ENCODE measurements at places on chromosomes 3 and 15.

GRCh38 chr3:174949523-174949922, 90.4 kb downstream of the NAALADL2 start:
- peak; percentile 59 for DNase-seq

GRCh38 chr3:108412121-108412750, 98.2 kb downstream of the MYH15 start:
- DNase-seq = peak; percentile 82

GRCh38 chr3:10835406-10835805, 19.4 kb downstream of the SLC6A11 start:
- no peak for DNase-seq

DNA sequence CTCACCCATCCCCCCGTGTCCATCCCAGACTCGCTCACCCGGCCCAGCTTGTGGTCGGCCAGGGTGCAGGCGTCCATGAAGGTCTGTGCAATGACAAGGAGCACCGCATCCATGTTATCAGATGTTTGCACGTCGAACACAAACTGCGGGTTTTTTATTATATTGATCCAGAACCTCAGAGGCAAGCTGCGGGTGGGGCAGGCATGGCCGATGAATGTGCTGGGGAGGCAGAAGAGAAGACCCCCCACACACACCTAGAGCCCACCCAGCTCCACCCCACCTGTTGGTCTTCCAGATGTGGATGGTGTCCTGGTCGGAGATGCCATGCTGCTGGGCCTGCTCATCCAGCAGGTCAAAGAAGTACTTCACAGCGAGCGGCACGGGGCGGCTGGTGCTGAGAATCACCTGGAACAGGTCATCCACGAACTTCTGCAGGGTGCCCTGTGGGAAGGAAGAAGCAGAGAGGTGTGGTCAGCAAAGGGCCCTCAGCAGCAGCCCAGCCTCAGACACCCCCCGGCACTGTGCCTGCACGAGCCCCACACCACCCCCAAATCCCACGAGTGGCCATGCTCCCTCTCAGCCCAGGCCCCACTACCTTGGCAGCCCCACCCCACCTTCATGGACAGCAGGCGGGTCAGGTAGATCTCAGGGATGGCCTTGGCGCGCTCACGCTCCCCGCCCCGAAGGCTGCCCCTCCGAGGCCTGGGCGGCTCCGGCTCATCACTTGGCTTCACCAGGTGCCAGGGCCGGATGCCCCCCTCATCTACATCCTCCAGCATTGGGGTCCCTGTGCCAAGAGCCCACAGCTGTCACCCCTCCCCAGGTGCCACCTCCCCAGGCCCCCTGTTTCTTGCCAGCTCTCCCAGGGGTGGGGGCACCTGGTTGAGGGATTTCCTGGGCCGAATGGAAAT, 20.3 kb downstream of the PLXNB1 start:
- DNase-seq = no peak

DNA sequence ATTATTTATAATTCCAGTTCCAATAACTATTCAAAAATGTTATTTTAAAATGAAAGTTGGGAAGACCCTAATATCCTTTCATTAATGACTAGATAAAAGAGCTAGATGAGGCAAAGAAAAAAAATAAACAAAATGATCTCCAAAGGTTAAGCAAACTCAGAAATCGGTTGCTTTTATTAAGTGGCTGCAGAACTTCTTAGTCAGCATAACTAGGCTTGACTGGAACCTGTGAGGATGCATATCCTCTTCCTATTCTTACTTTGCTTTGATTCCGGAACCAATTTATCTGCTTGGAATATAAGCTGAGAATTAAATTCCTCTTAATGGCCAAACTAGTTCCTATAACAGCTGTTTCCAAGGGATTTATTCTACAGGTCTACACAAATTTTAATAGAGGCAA, 10.7 kb downstream of the GAP43 start:
- no peak for DNase-seq

DNA sequence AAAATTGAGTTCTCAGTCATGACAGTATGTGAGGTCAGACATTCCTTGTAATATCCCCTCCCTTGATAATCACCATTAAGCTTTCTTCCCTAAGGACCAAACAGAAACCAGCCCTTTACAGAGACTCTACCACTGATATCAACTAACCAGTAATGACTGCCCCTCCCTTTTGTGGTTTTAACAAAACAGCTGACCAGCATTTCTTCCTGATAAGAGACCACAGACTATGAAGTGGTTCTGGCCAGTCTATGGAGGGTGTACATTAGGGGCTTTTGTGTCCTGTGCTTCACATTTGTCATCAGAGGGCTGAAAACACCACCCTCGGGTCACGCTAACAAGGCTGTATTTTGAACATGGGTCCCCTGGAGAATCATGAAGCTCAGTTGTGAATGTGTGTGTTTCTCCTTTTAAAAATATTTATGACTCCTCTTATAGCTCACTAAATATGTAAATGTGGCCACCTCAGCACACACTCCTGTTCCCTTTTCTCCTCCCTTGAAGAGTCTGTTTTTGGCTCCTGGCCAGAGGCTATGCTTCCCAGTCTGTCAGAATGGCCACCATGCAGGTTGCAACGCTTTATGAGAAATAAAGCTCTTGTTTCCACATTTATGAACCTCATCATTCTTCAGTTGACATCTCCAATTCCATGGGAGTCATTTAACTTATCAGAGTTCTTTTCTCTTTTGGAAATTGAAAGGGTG, 239.3 kb downstream of the CPNE4 start:
- peak; percentile 2 for DNase-seq

GRCh38 chr3:5292512-5292911, 105.0 kb downstream of the EDEM1 start:
- DNase-seq = no peak

DNA sequence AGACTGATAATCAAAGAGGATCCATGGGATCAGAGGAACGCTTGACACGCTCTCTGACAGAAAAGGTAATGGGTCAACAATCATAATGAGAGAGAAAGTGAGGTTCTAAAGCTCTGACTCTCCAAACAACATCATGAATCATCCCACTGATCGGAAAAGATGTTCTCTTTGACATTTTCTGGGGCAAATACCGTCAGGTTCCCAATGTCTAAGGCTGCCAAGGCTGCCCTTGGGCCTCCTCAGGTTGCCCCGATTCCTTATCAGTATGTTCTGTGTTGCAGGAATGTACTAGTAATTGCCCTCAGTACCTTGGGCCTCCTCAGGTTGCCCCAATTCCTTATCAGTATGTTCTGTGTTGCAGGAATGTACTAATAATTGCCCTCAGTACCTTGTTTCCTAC, 60.9 kb downstream of the NPTN start:
- no peak for DNase-seq

- no peak for DNase-seq
These were observed 29.9 kb upstream of the TTC14 start for GRCh38 chr3:180571831-180572598.

DNA sequence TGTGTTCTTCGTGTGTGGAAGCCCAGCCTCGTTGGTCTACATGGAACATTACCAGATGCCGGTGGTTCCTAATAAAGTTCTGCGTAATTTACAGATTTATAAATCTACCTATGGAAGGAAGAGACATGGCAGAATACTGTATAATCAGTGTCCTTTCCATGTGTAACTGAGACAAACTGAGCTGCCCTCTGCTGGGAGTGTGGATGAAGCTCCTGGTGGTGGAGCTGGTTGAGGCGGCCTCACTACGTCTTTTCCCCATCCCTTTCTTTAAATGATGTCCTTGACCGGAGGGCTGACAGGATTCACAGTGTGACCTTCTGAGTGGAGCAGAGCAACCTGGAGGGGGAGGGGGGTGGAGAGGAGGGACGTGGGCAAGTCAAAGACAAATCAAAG, 267.0 kb upstream of the CHRM5 start:
- DNase-seq = no peak

DNA sequence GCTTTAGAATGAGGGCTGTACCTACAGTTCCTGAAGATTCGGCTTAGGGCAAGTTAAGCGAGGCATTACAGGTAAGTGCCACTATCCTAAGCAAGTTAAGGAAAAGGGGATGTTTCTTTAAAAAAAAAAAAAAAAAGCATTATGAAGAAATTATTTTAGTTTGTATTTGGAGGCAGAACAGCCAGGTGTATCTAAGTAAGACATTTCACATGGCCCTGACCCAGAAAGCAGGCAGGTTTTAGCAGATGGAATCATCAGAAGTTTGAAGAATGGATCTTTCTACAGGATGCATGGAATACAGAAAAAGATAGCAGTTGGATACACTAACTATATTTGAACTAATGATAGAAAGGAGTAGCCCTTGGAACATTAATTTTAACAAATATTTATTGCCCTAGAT, 105.6 kb downstream of the OSBPL10 start:
- DNase-seq = no peak

DNA sequence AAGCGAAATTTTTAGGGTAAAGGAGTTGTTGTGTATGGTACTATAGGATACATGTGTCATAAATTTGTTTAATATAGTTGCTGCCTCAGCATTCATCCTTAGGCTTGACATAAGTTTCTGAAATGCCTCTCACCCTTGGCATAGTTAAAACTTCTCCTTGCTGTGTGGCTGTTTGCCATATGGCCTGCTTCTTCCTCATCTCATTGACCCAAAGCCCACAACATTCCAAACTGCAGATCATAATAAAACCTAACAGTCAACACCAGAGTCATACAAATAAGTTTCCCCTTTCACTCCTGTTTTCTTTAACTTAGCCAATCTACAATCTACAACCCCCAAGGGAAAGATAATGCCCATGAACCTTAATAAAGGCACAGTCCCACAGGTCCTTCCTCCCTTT, 136.6 kb downstream of the TMCC1 start:
- no peak for DNase-seq

- DNase-seq = peak; percentile 7
These were observed 73.5 kb upstream of the SCN5A start for GRCh38 chr3:38722781-38723568.

DNA sequence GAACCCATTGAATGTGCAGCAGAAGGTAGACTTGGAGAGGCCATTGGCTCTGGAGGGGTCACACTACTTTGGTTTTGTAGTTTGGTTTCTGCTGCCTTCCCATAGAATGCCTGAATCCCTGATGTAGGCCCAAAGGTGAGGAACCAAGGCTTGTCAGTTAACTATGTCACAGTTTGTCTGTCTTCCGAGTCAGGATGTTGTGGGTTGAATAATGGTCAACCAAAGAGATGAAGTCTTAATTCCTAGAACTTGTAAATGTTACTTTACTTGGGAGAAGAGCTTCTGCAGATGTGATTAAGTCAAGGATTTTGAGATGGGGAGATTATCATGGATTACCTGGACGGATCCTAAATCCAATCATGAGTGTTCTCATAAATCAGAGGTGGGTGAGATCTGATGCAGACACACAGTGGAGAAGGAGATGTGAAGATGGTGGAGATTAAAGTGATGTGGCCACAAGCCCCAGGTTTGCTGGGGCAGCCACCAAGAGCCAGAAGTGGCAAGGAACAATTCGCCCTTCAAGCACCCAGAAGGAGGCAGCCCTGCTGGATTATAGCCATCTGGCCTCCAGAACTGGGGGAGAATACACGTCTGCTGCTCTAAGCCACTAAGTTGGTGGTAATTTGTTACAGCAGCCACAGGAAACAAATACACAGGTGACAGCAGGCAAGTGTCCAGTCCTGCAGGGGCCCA, 2.3 kb upstream of the CCR8 start:
- no peak for DNase-seq

DNA sequence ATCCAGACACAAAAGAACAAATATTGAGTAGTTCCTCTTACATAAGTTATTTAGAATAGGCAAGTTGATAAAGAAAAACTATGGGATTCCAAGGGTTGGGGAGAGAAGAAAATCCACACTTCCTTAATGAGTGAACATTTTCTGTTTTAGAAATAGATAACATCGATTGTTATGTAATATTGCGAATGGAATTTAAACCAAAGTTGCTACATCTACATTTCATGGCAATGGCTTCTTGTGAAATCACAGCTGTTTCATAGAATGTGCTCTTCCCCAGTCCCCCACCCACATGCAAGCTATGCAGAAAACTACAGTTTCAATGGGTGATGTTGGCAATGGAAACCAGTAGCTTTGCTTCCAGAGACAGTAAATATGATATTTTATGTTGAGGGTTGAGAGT, 1639.5 kb downstream of the SI start:
- DNase-seq = no peak

GRCh38 chr3:42061713-42062380, 29.3 kb upstream of the TRAK1 start:
- peak; percentile 93 for DNase-seq

All from bronchial epithelial cell (primary cell).